Tibial nerve (tissue), 4 donors: ENCODE measurements at places on chromosomes 1 and 21.

- peaks cover 2% of the 10 kb centered on the region for H3K36me3 ChIP-seq
- no peaks in the 10 kb centered on the region for H3K27me3 ChIP-seq
- no peak overlapping the region for H3K27ac ChIP-seq
- peaks cover 39% of the 10 kb centered on the region for H3K4me1 ChIP-seq
Observed at GRCh38 chr1:30741239-30741894, 16.2 kb downstream of the LAPTM5 start.

GRCh38 chr1:243393096-243393495 lies 137.3 kb downstream of the SDCCAG8 start:
- H3K27me3 ChIP-seq, result no peaks in the 10 kb centered on the region
- no peak for DNase-seq

- DNase-seq, result no peak
- no peak overlapping the region for H3K4me3 ChIP-seq
- peaks cover 12% of the 10 kb centered on the region for H3K4me1 ChIP-seq
Observed at GRCh38 chr1:179001451-179001850, 24.2 kb upstream of the FAM20B start.

DNA sequence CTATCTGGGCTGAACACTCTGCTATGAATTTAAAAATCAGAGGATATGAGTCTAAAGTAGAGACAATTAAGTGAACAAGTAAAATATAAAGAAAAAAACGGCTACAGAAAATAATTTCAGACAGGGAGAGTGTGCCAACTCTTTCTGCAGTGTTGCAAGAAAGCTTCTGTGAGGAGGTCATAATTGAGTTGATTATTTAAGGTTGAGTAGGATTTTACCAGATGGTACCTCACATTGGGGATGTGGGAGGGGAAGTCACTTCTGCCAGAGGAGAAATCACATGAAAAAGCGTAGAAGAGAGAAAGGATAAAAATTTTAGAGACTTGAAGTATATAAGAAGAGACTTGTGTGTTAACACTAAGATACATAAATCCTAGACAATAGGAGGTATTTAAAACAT lies 238.0 kb upstream of the NCAM2 start:
- no peak for DNase-seq
- no peak overlapping the region for H3K4me3 ChIP-seq
- no peaks in the 10 kb centered on the region for H3K4me1 ChIP-seq
- no peak overlapping the region for H3K27ac ChIP-seq

- H3K4me1 ChIP-seq, result no peaks in the 10 kb centered on the region
- H3K27ac ChIP-seq, result no peak overlapping the region
- no peak overlapping the region for H3K4me3 ChIP-seq
- H3K27me3 ChIP-seq, result no peaks in the 10 kb centered on the region
- H3K36me3 ChIP-seq, result no peaks in the 10 kb centered on the region
- no peak for DNase-seq
Observed at GRCh38 chr1:245710961-245711903, 556.4 kb downstream of the KIF26B start.

DNA sequence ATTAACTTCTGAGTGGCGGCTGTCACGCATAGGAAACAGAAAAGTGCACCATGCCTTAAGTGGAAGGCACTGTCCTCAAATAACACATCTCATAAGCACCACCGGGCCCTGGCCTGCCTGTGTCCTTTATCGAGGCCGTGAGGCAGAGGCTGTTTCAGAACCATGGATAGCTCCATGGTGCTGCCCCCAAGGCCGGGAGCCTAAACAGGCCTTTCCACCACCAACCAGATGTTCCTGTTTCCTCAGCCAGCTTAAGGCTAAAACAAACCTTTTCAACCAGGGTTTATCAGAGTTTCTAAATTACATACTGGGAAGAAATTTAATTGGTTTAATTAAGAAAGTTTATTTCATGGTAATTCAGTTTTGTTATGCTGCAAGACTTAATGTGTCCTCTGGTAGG lies 114.4 kb downstream of the DMRTA2 start:
- no peak overlapping the region for H3K27ac ChIP-seq
- H3K27me3 ChIP-seq, result no peaks in the 10 kb centered on the region
- no peak for DNase-seq

DNA sequence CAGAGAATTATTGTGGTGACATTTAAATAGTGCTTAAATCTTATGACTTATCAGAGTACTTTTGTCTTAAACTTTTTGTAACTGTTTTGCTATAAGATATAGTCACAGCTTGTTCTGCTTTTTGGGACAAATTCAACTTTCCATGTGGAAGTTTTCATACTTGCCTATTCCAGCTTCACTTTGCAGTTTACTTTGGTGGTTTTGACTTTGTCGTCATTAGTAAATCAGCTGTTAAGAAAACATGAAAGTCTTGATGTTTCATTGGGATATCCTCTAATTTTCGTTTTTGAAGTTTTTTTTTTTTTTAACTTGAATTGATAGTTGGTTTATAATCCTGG lies 31.3 kb downstream of the SDCCAG8 start:
- no peaks in the 10 kb centered on the region for H3K27me3 ChIP-seq
- no peak for DNase-seq
- peaks cover 72% of the 10 kb centered on the region for H3K36me3 ChIP-seq
- peak overlapping the region; percentile 70 for H3K27ac ChIP-seq

GRCh38 chr1:8747879-8748825 lies 69.3 kb downstream of the RERE start:
- H3K27ac ChIP-seq, result no peak overlapping the region
- no peaks in the 10 kb centered on the region for H3K27me3 ChIP-seq
- no peak overlapping the region for H3K4me3 ChIP-seq
- H3K4me1 ChIP-seq, result no peaks in the 10 kb centered on the region
- DNase-seq, result no peak
- no peaks in the 10 kb centered on the region for H3K36me3 ChIP-seq

GRCh38 chr1:9388335-9389180 lies 95.9 kb downstream of the SPSB1 start:
- no peak overlapping the region for H3K27ac ChIP-seq
- H3K27me3 ChIP-seq, result no peaks in the 10 kb centered on the region
- DNase-seq, result no peak
- H3K36me3 ChIP-seq, result no peaks in the 10 kb centered on the region

- H3K4me1 ChIP-seq, result no peaks in the 10 kb centered on the region
- H3K4me3 ChIP-seq, result no peak overlapping the region
- no peaks in the 10 kb centered on the region for H3K27me3 ChIP-seq
- no peak overlapping the region for H3K27ac ChIP-seq
Observed at GRCh38 chr1:20903437-20903836, 116.3 kb upstream of the HP1BP3 start.

- H3K27ac ChIP-seq, result no peak overlapping the region
- no peaks in the 10 kb centered on the region for H3K27me3 ChIP-seq
- no peak for DNase-seq
- no peaks in the 10 kb centered on the region for H3K36me3 ChIP-seq
- no peaks in the 10 kb centered on the region for H3K4me1 ChIP-seq
Observed at GRCh38 chr1:234768569-234769283, 158.7 kb upstream of the IRF2BP2 start.

- no peaks in the 10 kb centered on the region for H3K27me3 ChIP-seq
- H3K4me3 ChIP-seq, result no peak overlapping the region
- H3K4me1 ChIP-seq, result peaks cover 13% of the 10 kb centered on the region
- peak overlapping the region; percentile 69 for H3K27ac ChIP-seq
- no peak for DNase-seq
- no peaks in the 10 kb centered on the region for H3K36me3 ChIP-seq
Observed at GRCh38 chr21:35026153-35026500, 23.0 kb downstream of the RUNX1 start.

GRCh38 chr1:183024317-183025009 lies 1.2 kb downstream of the LAMC1 start:
- peak overlapping the region; percentile 95 for H3K4me3 ChIP-seq
- peak overlapping the region; percentile 99 for H3K27ac ChIP-seq
- no peaks in the 10 kb centered on the region for H3K27me3 ChIP-seq

- no peak for DNase-seq
- no peak overlapping the region for H3K4me3 ChIP-seq
- H3K36me3 ChIP-seq, result no peaks in the 10 kb centered on the region
- no peaks in the 10 kb centered on the region for H3K27me3 ChIP-seq
- H3K4me1 ChIP-seq, result no peaks in the 10 kb centered on the region
- no peak overlapping the region for H3K27ac ChIP-seq
Observed at GRCh38 chr1:4601941-4602340, 52.5 kb upstream of the AJAP1 start.

DNA sequence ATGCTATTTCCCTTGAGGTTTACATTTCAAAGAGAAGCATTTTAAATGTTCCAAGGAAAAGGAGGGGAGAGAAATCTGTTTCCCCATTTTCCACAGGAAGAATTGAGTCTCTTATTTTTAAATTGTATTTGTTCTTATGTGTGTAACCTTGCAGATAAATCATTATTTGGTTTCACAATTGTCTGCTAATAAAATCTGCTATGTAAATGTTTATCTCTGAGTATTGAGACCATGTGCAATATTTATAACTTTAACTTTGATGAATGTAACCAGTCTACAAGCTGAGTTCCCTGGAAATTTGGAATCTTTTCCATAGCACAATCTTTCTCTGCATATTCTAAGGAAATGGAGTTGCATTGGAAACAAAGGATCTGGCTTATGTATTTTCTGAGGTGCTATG lies 209.6 kb downstream of the PTBP2 start:
- no peaks in the 10 kb centered on the region for H3K4me1 ChIP-seq
- H3K27ac ChIP-seq, result no peak overlapping the region
- no peaks in the 10 kb centered on the region for H3K27me3 ChIP-seq
- no peak overlapping the region for H3K4me3 ChIP-seq

- H3K27ac ChIP-seq, result no peak overlapping the region
- no peak for DNase-seq
- H3K4me3 ChIP-seq, result no peak overlapping the region
- no peaks in the 10 kb centered on the region for H3K4me1 ChIP-seq
- peaks cover 10% of the 10 kb centered on the region for H3K36me3 ChIP-seq
Observed at GRCh38 chr1:100394285-100394684, 42.0 kb downstream of the CDC14A start.

DNA sequence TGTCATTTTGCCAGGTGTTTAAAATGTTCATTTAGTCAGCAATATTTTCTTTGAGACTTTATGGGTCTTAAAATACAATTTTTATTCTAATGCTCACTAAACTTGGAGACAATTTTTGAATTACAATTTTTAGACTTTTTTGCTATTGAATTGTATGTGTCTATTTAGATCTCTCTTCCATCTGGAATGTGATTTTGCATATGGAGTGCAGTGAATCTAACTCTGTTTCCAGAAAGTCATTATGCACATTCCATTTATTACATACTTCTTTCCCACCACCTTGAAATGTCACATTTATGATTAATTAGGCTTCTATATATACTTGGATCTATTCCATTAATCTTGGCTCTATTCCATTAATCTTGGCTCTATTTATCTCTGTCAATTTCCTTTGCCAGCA lies 5.6 kb upstream of the TSPEAR start:
- H3K27me3 ChIP-seq, result peaks cover 2% of the 10 kb centered on the region
- no peak for DNase-seq
- H3K36me3 ChIP-seq, result no peaks in the 10 kb centered on the region
- no peak overlapping the region for H3K27ac ChIP-seq
- no peaks in the 10 kb centered on the region for H3K4me1 ChIP-seq

DNA sequence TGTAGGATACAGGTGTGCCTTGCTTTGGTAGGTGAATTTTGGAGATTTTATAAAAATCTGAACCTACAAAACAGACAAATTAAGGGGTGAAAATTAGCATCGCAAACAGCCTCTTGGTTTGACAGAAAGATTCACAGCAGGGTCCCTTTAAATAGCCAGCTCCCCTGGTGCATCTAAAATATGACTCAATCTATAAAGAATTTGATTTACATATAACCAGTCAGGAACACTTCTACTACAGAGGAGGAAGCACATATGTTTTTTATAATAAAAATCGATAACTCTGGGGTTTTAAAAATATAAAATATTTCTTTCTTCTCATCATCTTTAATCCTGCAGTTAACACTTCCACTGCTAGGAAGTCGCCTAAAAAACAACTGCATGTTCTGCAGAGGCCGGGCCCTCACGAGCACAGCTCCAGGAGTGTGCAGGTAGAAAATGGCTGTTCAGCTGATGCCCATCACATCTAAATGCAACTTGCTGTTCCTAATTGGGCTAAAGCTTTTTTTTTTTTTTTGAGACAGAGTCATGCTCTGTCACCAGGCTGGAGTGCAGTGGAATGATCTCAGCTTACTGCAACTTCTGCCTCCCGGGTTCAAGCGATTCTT lies 203.4 kb downstream of the HS2ST1 start:
- H3K4me1 ChIP-seq, result peaks cover 7% of the 10 kb centered on the region
- H3K36me3 ChIP-seq, result no peaks in the 10 kb centered on the region
- no peak for DNase-seq
- no peak overlapping the region for H3K4me3 ChIP-seq
- H3K27ac ChIP-seq, result no peak overlapping the region
- H3K27me3 ChIP-seq, result no peaks in the 10 kb centered on the region

DNA sequence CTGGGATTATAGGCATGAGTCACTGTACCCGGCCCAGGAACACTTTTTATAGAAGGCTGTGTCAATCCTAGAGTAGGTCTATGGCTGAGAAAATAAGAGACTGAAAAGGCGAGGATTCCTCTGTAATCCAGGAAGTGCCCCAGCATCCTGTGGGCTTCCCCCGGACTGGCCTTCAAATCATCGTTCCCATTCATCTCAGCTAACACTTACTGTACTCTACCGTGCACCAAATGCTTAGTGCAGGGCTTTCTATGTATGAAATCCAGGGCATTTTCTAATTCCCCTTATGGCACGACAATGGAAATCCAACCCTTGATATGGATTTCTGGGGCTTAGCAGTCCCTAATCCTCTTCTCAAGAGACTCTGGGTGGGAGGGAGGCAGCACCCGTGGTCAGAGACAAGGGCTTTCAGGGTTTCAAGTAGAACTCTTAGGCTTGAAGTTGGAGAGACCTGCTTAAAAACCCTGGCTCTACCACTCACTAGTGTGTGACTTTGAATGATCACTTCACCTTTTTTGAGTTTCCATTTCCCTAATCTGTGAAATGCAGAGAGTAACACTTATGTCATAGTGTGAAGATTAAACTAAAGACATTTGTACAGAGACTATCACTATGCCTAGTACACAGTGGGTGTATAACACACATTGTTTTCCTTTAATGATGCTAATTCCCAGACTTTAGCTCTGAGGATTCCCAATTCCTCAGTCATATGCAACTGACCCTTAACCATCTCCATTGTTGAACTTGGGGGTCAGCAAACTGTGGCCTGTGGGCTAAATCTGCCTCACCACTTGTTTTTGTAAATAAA lies 20.3 kb downstream of the MECR start:
- H3K4me3 ChIP-seq, result no peak overlapping the region
- H3K4me1 ChIP-seq, result no peaks in the 10 kb centered on the region
- H3K36me3 ChIP-seq, result peaks cover 87% of the 10 kb centered on the region
- DNase-seq, result no peak

DNA sequence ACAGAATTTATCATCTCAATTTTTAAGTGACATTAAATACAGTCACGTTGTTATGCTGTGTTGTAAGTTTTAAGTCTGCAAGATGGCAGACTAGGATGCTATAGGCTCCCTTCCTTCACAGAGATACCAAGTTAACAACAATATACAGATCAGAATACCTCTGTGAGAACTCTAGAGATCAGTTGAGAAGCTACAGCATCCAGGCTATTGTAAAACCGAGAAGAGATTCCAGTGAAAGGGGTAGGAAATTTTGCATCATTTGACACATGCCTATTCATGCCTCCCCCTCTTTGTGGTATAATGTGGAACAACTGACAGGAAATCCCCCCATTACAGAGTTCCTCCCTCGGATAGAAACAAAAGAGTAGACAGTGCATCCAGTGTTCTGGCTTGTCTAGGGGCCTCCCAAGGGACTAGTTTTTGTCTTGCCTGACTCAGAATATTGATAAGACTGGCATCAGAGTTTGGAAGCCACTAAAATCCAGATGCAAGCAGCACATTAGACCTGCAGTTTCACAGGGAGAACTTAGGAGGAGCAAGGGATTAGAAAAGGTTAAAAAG lies 80.6 kb downstream of the LBR start:
- DNase-seq, result no peak
- H3K27me3 ChIP-seq, result no peaks in the 10 kb centered on the region
- H3K4me3 ChIP-seq, result no peak overlapping the region
- no peak overlapping the region for H3K27ac ChIP-seq

- no peak overlapping the region for H3K4me3 ChIP-seq
- DNase-seq, result no peak
- no peaks in the 10 kb centered on the region for H3K4me1 ChIP-seq
Observed at GRCh38 chr1:5889901-5890300, 102.3 kb downstream of the NPHP4 start.
